ENCODE measurements at places on chromosomes 5 and 9.

- DNase-seq, result peak; percentile 19
These were observed 137.9 kb downstream of the MPDZ start for GRCh38 chr9:13141629-13142028.

GRCh38 chr5:167254132-167254531 lies 1037.3 kb upstream of the WWC1 start:
- no peak for DNase-seq

DNA sequence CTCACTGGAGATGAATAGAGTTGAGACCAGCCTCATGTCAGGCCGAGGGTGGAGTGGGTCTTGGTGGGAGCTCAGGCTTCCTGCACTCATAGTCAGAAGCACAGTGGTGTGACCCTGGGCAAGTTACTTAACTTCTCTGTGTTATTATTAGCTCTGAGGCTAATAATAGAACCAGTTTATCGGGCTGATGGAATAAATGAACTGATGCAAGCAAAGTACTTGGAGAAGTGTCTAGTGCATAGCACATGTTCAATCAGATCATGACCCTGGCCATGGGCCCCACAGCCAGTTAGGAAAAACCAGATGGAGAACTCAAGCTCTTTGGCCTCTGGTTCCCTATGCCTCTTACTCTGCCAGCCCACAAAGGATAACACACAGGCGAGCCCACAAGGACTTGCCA lies 45.3 kb upstream of the OSMR start:
- DNase-seq, result no peak

GRCh38 chr9:86672301-86672700 lies 275.0 kb downstream of the GAS1 start:
- DNase-seq, result peak; percentile 52

DNA sequence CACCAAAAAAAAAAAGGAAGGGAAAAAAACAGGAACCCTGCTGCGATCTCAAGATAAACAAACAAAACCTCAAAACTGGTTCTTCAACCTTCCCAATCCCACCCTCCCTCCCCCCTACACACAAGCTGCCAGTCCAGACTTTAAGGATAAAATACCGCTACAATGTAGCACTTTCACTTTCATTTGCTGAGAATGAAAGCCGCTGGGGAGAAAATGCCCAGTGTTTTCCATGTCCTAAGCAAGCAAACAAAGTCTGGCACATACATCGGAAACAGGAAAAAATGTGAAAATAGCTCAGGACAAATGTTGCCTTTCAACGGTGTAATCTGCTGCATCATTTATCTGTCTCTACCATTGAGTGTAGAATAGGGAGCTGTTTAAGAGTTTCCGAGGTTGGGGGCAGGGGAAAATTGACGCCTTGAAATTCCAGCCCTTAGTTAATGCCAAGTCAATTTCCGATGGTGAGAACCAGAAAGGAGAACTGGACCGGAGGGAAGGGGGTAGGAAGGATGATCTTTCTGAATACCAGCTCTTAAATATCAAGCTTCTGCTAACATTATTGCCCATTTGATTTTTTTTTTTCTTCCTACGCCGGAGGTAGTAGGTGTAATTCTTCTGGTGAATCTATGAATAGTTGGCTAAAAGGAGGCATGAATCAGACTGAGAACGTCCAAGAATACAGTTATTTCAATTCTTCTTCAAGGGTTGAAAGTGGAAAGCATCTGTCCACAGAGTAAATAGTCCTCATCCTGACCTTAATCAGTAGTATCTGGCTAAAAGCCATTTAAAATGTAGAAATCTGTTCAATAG lies 1.2 kb upstream of the ADAMTS6 start:
- peak; percentile 59 for DNase-seq

- peak; percentile 58 for DNase-seq
These were observed 44.0 kb upstream of the XPA start for GRCh38 chr9:97740848-97741821.

DNA sequence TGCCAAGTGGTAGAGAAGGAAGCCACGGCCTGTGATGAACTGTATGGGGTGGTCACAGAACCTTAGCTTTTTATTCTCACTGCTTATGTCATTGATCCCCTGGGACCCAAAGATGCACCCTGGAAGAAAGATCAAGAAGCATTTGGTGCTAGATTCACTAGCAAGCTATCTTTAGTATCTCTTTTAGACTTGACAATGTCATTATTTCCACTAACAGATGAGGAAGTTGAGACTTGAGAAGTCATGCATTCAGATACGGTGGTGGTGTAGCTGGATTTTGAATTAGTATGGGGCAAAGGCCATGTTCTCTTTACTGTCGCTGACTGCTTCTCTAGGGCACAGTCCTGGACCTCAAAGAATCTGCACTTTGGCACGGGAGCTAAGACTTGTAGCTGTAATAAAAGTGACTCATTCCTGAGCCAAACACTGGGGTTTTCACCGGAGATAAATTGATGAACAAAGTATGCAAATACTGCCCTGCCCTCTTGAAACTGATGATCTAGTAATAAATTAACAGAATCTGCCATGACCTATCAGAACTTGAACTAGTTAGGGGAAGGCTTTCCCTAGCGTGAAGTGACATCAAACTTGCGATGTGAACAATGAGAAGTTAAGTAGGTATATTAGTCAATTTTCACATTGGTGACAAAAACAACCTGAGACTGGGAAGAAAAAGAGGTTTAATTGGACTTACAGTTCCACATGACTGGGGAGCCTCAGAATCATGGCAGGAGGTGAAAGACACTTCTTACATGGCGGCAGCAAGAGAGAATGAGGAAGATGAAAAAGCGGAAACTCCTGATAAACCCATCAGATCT lies 5.4 kb downstream of the GDA start:
- DNase-seq, result no peak

- DNase-seq, result no peak
These were observed 75.8 kb upstream of the WWC1 start for GRCh38 chr5:168215646-168216045.

DNA sequence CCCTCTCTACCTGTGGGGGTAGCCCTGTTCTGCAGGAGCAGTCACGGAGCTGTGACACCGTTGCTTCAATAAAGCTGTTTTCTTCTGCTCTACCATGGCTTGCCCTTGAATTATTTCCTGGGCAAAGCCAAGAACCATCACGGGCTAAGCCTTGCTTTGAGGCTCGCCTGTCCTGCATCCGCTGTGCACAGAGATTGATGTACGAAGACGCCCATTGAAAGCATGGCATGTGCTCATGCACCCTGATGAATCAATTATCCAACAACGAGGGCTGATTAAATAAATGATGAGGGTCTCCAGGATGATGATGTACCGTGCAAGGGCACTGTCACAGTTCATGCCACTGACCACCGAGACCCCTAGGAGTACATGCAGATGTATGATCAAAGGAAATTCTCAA lies 20.7 kb downstream of the PTGES start:
- no peak for DNase-seq

DNA sequence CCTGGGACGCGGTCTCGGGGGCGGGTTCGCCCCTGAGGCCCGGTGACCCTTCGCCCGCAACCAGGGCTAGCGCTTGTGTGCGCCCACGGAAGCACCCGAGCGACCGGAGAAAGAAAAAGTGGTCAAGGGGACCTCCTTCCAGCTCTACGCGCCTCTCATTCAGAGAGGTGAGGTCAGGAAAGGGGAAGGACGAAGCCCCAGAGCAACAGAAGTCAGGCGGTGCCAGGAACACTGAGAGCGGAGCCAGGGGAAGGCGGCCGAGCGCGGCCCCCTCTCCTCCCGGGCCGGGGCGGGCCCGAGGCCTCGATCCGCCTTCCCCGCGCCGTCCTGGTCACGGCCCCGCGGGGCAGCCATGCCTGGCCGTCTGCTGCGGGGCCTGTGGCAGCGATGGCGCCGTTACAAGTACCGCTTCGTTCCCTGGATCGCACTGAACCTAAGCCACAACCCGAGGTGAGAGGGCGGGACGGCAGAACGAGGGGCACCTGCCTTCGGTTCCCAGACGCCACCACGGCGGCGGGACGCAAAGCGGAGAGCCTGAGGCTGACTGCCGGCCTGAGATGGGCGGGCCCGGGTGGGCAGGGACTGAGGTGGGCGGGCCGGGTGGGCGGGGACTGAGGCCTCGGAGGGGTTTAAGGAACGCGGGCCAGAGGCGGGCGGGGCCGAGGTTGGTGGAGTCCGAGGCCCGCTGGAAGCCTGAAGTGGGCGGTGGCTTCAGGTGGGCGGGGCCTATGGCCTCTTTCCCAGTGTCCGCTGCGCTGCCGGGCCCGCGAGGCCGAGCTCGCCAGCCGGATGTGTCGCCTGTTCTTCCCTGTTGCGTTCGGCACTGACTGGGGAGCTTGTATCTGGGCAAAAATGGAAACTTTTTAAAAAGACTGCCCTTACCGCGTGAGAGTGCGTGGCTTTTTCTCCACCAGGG lies at the start of gene SETD9:
TSS of gene SETD9 (plus strand) at position 303 of the 916 bp plus-strand sequence. CDS start at position 353, 50 bp downstream.
- peak; percentile 97 for DNase-seq

- peak; percentile 39 for DNase-seq
These were observed 64.5 kb downstream of the ERAP1 start for GRCh38 chr5:96743065-96743768.

GRCh38 chr9:95206143-95206542 lies 111.4 kb downstream of the FANCC start:
- peak; percentile 77 for DNase-seq

DNA sequence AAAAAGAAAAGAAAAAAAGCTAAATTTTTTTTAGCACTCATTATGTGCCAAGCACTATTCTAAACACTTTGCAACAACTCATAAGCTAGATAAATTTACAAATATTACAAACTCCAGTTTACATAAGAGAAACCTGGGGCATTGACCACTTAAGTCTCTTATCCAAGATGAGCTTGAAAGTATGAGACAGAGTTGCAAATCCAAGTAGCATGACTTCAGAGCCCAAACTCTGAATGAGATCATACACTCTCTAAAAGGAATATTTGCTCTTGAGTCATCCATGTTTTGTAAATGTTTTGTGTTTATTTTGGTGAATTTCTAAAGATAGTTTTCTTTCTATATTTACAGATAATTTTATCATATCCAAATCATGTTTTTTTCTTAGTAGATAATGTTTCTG lies 4.0 kb upstream of the SHOC1 start:
- peak; percentile 27 for DNase-seq

DNA sequence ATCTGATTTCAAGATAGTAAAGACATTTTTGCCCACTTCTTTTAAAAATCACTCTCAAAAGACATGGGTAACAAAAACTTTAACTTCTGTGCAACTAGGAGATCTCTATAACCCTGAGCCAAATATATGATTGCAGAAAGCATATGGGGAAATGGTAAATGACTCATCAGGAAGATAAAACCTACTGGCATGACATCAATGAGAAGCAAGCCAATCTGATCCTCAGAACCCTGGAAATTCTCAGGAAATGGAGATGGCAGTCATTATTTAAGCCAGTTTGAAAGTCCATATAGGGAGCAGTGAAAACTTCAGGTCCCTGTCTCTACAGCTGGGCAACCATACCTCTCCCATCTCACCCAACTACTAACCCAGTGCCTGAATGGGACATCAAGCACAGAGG lies 249.7 kb upstream of the NREP start:
- DNase-seq, result peak; percentile 74

- no peak for DNase-seq
These were observed 47.3 kb downstream of the PWWP2A start for GRCh38 chr5:160071916-160072315.

GRCh38 chr9:105860516-105860915 lies 166.2 kb downstream of the TMEM38B start:
- DNase-seq, result no peak

- DNase-seq, result no peak
These were observed 27.2 kb downstream of the PTTG1 start for GRCh38 chr5:160448886-160449285.

- peak; percentile 26 for DNase-seq
These were observed 103.9 kb upstream of the MEGF10 start for GRCh38 chr5:127186657-127187056.

GRCh38 chr5:84343171-84343570 lies 41.5 kb downstream of the EDIL3 start:
- no peak for DNase-seq

- peak; percentile 93 for DNase-seq
These were observed 9.3 kb upstream of the PFDN1 start for GRCh38 chr5:140312067-140312790.

- DNase-seq, result no peak
These were observed 267.6 kb downstream of the FAM170A start for GRCh38 chr5:119896826-119897536.

DNA sequence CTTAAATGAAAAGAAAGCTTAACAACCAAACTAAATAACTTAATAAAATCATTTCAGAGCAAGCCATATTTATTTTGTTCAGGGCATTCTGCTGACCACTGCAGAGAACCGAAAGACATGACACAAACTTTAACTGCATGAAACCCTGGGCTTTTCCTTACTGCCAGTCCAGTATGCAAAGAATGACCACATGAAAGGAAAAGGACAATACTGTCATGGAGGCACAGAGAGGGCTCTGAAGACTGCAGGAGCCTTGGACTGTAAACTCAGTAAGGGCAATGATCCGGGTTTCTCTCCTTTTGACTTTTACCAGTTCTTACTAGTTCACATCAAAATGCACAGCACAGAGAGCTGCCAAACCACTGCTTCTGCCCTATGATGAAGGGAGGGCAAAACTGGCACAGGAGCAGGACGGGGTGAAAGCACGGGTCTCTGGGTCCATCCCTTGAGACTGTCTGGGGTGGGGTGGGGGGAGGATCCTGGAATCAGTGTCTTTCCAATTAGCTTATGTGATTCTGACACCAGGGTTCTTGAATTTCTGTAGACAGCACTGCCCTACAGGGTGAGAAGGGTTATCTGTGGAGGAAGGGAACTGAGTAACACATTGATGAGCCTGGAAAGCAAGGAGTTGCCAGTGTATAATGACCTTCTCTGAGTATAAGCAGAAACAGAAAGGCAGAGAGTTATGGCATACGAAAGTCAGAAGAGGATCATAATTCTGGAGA lies 44.7 kb downstream of the RNF130 start:
- no peak for DNase-seq

GRCh38 chr9:92501671-92502393 lies 19.5 kb upstream of the ASPN start:
- peak; percentile 36 for DNase-seq

GRCh38 chr9:101448680-101449070 lies 13.1 kb upstream of the ALDOB start:
- DNase-seq, result no peak

- DNase-seq, result no peak
These were observed 273.3 kb upstream of the CCNH start for GRCh38 chr5:87686018-87686417.

DNA sequence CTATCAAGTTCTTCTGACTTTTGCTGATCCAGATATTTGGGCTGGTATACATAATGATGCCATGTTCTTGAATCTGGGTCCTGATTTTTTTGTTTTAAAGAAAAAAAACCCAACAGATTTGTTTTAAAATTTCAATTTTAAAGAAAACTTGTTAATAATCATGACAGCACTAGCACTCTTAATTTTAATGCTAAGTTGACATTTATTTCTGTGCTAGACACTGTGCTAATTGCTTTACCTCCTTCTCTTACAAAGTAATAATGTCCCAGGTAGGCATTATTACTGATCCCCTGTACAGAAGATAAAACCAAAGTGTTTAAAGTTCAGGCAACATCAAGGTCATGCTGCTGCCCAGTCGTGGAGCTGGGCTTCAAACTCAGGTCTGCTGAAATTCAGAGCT lies 101.9 kb downstream of the ZNF608 start:
- DNase-seq, result no peak

- no peak for DNase-seq
These were observed 818 bp downstream of the PCDHGA10 start for GRCh38 chr5:141413540-141414069.
